Mucosa of descending colon (tissue), 3 donors: ENCODE measurements at places on chromosomes 13 and 19.

GRCh38 chr13:76790526-76790925 lies 95.7 kb downstream of the KCTD12 start:
- DNase-seq = no peak

GRCh38 chr19:55579766-55580621 lies 654 bp downstream of the ZNF579 start:
- no peak for DNase-seq

DNA sequence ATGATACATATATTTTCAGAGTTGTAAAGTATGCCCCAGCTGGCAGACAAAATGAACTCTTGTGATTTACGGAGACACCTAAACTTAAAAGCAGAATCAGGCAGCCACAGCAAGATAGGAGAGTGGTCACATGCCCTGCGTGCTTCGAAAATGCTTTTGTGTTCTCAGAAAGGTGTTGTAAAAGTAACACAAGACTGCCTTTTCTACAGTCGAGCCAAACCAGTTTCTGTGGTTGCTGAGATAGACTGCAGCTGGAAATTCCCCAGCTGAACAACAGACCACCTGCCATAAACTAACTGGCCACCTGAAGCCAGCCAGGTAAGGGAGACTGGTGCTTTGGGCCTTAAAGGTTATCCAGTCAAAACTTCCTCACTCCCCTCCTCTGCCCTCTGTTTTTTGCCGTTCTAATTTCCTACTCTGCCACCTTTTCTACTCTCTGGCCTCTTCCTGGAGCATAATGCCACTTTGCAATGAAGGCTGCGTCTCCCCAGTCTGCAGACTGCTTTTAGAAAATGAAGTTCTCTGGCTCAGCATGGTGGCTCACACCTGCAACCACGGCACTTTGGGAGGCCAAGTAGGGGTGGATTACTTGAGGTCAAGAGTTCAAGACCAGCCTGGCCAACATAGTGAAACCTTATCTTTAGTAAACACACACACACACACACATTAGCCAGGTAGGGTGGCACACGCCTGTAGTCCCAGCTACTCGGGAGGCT lies 381.2 kb upstream of the SLITRK1 start:
- no peak for DNase-seq

GRCh38 chr19:13022111-13022858 lies 27.0 kb downstream of the NFIX start:
- DNase-seq = no peak

- DNase-seq = no peak
These were observed 59.4 kb upstream of the WASF3 start for GRCh38 chr13:26497968-26498511.

DNA sequence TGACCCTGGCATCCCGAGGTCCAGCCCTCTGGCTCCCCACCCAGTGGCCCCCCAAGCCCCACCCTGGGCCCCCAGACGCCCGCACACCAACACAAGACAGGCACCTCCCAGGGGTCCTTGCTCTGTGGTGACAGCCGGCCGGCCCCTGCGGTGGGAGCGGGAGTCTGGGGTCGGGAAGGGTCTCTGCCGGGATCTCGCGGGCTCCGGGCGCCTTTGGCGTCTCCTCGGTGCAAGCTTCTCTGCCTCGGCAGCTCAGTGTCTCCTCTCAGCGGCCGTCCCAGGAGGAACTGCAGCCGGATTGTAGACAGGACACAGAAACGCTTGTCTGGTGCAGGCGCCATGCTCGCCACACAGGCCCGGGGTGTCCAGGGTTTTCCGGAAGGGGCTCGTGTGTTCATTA lies 43.7 kb downstream of the TMEM255B start:
- DNase-seq = no peak

GRCh38 chr19:36081385-36081784 lies 26.7 kb downstream of the WDR62 start:
- no peak for DNase-seq
